ENCODE measurements at places on chromosomes 1 and 21.

DNA sequence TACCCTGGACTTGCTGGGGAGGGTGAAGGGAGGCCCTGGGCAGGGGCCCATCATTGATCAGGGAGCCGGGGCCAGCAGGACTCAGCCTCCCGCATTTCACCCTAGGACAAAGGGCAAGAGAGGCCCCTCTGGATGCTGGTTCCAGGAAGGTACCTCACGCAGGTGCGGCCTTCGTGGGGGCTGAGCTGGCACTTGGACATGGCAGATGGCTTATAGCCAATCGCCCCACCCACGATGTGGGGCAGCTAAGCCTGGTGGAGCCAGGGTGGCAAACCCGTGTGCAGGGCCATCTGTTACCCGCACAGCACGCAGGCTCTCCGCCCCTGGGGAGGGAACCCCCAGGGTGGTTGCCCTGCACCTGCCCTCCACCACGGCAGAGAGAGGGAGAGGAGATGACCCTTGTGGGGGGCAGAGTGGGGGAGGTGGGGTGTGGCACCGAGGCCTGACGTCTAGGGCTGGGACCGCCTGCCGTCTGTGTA is 2.5 kb downstream of the TFF3 start:
- no peak for DNase-seq

DNA sequence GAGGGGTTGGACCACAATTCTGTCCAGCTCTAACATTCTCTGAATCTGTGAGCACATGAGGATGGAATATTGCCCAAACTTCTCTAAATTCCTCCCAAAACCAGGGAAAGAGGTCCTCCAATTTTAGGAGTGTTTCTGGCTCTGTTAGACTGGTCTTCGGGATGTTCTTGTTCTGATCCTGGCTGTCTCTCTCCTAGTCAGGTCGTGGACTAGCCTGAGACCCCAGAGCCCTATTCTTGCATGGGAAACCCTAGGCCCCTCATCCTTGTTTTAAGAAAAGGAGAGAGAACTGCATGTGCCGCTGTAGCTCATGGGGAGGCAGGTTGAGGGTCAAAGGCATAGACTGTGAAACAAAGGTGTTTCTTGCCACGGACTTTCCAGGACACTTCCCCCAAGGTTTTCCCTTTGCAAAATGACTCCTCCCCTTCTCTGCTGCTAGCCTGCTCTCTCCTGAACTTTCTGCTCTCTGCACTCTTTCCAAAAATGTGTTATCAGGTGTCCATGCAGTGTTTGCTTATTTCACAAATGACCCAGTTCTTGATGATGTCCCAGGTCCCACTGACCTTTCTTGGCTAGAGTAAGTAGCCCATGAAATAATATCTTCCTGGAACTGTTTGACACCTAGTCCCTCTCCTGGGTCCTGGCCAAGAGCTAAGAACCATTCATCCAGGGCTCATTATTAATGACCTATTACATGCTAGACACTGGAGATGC is 29.3 kb upstream of the RD3 start:
- no peak for DNase-seq

DNA sequence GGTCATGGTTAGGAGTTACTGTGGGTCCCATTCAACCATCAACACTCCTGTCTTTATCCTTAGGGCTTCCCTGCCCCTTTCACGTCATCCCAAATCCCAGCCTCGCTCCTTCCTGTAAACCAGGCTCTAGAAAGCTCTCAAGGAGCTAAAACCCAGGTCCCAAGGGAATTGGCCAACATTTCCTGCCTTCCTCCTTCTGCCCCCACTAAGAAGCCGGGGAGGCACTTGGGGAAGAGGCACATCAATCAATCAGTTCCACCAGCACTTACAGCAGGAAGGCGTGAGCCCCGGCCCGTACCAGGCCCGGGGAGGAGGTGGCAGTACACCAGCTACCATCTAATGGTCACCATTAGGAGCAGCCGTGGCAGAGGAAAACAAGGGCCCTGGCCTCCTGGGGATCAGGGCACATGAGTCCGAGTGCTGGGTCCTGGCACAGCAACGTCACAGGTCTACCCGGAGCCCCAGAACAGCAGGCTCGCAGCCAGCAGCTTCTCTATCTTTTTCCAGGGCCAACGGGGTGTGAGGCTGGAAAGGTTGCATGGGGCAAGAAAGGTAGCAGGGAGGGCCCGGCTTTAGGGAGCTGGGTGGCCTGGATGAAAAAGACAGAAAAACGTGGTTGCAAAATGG is 108.6 kb downstream of the CASZ1 start:
- DNase-seq, result no peak

DNA sequence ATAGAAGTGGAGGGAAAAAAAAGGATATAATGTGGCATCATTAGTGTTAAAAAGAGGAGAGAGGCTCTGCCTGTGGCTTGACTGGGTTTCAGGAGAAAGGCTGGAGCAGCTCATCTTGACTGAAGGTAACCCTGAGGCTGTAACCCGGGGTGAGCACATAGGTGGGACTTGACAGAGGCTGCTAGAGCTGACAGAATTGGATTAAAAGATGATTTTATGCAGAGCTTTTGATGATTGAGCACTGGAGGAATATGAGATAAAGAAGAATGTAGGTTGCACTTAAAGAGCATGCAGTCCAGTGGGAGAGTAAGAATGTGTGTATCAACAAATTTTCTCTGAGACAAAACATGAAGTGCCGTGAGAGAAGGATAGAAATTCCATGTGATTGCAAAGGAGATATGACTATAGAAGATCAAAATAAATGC is 17.3 kb downstream of the LAMC1 start:
- DNase-seq, result no peak

- no peak for DNase-seq
These were observed 99.2 kb upstream of the BTG3 start for GRCh38 chr21:17711896-17712295.

DNA sequence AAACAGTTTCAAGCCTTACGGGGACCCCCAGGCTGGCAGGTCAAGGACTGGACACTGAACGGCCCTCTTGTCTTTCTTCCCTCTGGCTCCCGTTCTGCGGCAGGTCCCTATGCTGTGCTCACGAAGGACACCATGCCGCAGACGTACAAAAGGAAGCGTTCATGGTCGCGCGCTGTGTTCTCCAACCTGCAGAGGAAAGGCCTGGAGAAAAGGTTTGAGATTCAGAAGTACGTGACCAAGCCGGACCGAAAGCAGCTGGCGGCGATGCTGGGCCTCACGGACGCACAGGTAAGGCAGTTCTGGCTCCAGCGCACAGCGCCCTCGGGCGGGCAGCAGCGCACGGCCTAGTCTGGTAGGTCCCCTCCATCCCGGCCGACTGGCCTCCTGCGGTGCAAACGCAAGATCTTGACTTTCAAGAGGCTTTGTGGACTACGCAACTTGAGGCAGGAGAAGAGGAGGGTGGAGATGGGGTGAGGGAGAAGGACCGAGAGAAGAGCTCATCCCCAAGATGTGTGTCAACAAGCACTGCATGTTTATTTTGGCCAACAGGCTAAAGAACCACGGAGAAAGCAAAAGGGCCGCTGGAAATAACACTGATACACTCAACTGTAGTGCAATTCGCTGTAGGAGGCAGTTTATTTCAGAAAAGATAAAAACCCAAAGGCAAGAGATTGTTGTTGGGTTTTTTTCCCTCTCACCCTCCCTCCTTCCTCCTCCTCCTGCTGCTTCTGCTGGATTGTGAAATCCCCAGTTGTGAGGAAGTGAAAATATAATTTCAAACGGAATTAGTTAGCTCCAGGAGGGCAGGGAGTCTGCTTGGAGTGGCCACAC is 3.0 kb downstream of the HLX start:
- DNase-seq, result no peak

DNA sequence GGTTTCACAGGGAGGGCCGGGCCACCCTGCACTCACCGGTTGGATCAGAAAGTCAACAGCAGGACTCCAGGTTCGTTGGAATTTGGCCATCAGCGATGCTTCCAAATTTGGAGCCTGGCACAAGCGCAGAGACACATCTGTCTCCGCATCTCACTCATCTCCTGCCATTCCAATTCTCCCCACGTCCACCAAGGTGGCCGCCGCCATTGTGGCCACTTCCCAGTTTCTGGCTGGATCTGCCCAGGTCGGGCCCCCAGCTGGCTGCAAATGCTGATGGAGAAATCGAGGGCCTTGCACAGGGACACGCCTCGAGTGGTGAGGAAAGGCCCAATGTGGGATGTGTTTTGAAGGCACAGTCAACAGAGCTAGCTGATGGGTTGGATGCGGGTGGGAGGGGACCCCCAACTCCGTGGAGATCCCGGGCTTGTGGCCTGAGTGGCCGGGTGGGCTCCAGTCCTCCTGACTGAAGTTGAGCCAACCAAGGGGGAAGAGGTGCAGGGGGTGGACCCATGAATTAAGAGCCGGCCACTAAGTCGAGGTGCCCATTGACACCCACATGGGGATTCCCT is 102.7 kb downstream of the CRYAA start:
- no peak for DNase-seq

DNA sequence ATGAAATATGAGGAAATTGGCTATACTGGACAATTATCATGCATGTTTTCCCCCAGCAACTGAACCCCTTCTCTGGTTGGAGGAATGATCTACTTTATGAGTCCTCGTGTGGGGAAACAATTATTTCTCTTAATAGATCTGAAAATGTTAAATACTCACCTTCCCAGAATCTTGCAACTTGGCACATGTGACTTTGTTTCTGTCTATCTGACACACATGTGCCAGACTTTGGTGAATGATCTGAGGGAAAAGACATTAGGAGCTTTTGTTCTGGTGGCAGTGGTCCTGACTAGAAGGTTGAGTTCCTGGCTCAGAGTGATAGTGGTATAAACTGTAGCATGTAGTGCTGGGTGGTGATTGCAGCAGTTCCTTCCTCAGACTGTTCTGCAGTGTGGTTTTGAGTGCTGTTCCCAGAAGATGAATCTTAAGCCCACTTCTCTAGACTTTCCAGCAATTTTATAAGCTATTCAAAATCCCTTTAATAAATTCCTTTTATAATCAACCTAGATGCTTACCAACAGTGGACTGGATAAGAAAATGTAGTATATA is 59.3 kb upstream of the B3GALNT2 start:
- DNase-seq, result no peak

DNA sequence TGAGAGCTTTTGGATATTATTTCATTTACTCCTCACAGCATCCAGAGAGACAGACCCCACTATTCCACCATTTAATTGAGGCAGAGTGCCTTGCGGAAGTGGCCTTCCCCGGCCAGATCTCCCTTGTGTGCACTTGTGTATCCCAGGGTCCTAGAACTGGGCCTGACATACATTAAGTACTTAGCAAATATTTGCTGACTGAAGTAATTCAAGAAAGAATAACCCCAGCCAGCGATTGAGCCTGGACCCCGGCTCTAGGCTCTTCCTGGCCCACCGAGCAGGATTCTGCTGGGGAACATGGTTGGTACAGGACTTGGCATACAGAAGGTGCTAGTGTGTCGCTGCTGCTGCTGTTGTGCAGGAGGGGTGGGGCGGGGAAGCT is 8.4 kb downstream of the DMRTA2 start:
- no peak for DNase-seq

- DNase-seq, result no peak
These were observed 243.9 kb upstream of the ZRANB2 start for GRCh38 chr1:71324671-71325267.

All from NCI-H2029 (cell line).